Stimulated activated CD8-positive, alpha-beta memory T cell treated with anti-CD3 and anti-CD28 coated beads, Interleukin-7, amount 100 ng/mL, for 4 hours (primary cell): ENCODE measurements at places on chromosomes 1 and 21.

DNA sequence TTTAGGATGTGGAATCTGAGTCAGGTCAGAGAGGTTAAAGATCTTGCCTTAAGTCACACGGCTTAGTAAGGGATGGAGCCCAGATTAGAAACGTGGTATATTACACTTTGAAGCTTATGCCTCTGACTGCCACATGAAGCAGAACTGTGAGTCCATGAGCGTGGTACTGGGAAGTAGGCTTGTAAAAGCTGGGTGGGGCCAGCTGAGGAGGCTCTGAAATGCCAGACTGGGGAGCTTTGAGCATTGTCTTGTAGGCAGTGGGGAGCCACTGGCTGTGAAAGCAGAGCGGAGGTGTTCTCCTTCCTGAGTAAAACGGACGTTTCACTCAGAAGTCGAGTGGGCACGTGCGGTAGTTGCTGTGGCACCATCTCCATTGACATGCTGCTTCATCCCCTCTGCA is 72.6 kb upstream of the USP24 start:
- DNase-seq, result no peak

DNA sequence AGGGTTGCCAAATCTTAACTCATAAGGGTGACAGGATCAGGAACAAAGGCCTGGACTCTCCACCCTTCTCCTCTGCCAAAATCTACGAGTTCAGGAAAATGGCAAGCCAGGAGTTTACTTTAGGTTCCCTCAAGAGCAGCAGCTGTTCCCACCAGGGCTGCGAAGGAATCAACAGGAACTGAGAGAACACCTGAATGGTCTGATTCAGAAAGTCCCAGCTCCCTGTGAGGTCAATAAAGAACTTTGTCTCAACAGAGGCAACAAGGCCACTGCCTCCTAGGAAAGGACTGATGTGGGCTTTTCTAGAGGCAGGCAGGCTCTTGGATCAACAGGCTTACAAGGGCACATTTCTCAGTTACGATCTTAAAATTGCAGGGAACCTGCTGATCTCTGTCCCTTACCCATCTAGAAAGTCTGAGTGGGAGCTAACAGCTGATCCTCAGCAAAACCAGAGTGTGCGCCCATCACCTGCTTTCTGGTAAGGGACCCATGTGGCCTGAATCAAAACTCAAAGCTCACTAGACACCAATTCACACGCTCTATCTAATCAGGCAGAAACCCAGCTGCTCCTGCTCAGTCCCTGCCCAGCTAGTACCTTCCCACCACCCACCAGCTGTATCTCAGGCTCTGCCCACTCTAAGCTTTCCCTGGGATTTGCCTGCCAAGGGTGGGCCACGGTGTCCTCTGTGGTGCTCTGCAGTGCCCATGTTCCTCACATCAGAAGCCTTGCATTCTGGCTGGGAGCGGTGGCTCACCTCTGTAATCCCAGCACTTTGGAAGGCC is 83.1 kb downstream of the CAPZB start:
- DNase-seq, result no peak

DNA sequence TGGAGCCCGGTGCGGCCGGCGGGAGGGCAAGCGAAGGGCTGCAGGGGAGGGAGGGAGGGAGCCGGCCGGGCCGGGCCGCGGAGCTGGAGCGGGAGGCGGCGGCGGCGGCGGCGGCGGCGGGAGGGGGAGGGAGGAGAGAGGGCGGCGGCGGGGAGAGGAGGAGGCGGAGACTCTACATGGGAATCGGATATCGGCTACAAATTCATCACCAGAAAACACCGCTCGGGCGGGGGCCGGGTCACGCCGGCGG is at the start of gene AKT3:
TSS of gene AKT3 (minus strand) at position 42 of the 250 bp plus-strand sequence. CDS start 7,073 bp downstream, outside the sequence.
- no peak for DNase-seq

DNA sequence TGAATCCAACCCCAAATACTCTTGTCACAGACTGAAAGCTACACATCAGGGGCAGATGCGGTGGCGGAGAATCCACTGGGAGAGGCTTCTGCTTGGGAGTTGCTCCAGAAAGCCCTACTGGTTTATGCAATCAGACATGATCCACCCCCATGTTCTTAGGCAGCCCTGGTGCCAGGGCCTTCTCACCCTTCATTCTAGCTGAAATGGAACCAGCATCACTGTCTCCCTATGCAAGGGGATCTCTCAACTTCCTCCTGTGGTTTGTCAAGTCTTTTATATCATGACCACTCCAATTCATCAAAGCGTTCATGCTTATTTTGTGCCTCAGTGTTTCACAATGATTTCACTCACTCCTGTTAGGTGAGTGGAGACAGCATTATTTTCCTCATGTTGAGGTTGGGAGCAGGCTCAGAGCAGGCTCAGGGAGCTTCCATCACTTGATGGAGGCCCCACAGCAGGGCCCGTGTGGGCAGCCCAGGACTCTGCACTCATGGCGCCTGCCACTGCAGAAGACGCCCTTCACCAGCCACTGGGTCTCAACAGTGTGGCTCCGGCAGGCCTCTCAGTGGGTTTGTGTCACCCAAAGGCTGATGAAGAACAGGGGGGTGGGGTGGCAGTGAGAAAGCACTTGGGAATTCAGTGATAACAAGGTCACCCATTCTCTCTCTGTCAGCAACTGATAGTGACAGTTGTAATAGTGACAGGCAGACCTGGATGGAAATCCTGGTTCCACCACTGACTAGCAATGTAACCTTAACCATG is 67.1 kb downstream of the CD58 start:
- peak; percentile 12 for DNase-seq

GRCh38 chr1:174788981-174789380 is 210.8 kb upstream of the CACYBP start:
- DNase-seq, result no peak
